ENCODE measurements at places on chromosomes 7 and 10. TPM values are rescaled to one million over a fixed set of nuclear protein-coding genes. Genes with fewer than 3 reads are reported as not detected.
A peak's percentile ranks its signal among the peaks of the same experiment; 100 is the strongest.

CYP2E1 gene
- not detected for total RNA-seq

- H3K27me3 ChIP-seq = peaks cover 11% of the 10 kb centered on the region
- no peaks in the 10 kb centered on the region for H3K36me3 ChIP-seq
- H3K4me1 ChIP-seq = no peaks in the 10 kb centered on the region
Measured at GRCh38 chr10:6333086-6333485, 130.4 kb downstream of the PFKFB3 start.

- no peak for DNase-seq
- H3K27me3 ChIP-seq = no peaks in the 10 kb centered on the region
- peaks cover 9% of the 10 kb centered on the region for H3K4me1 ChIP-seq
- H3K36me3 ChIP-seq = peaks cover 14% of the 10 kb centered on the region
- H3K27ac ChIP-seq = peak overlapping the region; percentile 99
- peak overlapping the region; percentile 92 for H3K4me3 ChIP-seq
Measured at GRCh38 chr7:150811-151221, 41.6 kb upstream of the FAM20C start.

- DNase-seq = no peak
- no peaks in the 10 kb centered on the region for H3K36me3 ChIP-seq
- H3K4me1 ChIP-seq = no peaks in the 10 kb centered on the region
- H3K27me3 ChIP-seq = peaks cover 69% of the 10 kb centered on the region
- no peak overlapping the region for H3K4me3 ChIP-seq
- H3K27ac ChIP-seq = no peak overlapping the region
Measured at GRCh38 chr10:23694446-23694920, 255.6 kb downstream of the OTUD1 start.

DNA sequence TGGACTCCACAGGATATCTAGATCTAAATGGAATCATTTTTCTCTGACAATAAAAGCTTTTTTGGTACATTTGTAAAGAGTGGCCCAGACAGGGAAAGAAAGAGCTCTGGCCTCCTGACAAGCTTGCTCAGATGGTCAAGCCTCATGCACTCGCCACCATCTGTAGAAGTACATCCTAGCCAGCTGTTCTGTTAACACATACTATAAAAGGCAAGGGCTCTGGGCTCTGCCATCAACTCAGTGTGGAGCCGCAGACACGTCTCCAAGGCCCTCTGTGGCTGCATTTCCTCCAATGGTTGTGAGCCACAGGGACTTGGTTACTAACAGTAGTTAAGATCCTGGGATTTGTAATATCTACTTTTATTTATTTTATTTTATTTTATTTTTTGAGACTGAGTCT lies 70.8 kb upstream of the KDM7A start:
- no peaks in the 10 kb centered on the region for H3K4me1 ChIP-seq
- H3K27ac ChIP-seq = no peak overlapping the region
- H3K36me3 ChIP-seq = no peaks in the 10 kb centered on the region
- H3K27me3 ChIP-seq = no peaks in the 10 kb centered on the region
- no peak overlapping the region for H3K4me3 ChIP-seq

Measured in MCF 10A (cell line).